AG09319 (cell line): ENCODE measurements at places on chromosomes 3 and 15.

- DNase-seq: no peak
Observed at GRCh38 chr3:7917443-7918151, 584.0 kb upstream of the LMCD1 start.

DNA sequence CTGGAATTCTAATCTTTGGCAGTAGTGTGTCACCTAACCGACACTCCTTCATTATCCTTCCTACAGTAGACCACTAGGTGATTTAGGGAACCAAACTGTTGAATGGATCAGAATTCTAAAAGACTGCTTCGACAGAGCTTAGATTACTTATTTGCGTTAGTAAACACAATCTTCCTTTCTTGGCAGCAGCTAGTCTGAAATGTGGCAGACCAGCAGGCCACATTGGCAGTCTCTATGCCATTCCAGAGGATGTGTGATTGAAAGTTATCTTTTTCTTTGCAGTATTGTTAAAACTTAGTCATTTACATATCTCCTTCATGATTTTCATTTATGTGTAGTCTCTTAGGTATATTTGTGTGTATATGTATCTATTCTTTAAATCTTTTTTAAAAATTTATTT, 23.6 kb downstream of the MBNL1 start:
- DNase-seq: no peak

- DNase-seq: no peak
Observed at GRCh38 chr3:33658991-33659848, 58.8 kb downstream of the CLASP2 start.

- no peak for DNase-seq
Observed at GRCh38 chr3:159635047-159635641, 353.5 kb upstream of the IL12A start.

GRCh38 chr3:127015282-127016042, 32.5 kb downstream of the PLXNA1 start:
- DNase-seq: no peak

DNA sequence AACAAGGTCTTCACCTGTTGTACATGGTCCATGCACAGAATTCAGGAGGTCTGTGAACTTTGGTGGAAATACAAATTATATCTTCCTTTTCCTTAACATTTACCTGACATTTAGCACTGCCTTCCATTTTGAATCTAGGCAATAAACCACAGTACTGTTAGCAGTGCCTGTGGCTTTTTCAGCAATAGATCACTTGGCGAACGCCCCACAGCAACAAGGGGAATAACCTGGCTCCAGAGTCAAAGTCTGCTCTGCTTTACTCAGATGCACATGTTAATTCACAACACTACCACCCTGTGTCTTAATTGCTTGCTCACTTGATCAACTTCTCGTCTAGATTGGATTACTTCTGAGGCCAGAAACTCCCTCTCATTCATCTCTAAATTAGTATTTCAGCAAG, 414.6 kb upstream of the PROK2 start:
- no peak for DNase-seq

DNA sequence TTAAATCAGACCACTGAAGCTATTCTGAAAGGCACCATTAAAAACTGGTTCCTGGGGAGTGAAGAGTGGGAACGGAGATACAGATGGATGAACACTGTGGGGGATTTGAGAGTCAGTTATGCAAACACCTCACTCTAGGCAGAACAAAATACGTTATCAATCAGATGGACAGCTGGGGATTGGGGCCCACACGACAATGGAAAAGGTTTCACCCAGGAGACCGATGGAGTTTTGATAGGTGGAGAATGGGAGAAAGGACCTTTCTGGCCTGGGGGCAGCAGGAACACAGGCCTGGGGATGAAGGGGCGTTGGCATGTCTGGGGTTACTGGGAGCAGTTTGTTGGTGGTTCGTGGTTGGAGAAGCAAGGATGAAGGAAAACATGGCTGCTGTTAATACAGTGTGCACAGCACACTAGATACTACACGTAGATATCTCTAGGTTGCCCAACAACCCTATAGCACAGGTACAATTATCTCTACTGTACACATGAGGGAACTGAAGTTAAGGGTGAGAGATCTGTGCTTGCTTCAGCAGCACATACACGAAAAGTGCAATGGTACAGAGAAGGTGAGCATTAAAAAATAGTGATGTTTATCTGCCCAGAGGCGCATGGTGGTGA, 16.5 kb downstream of the ST6GAL1 start:
- no peak for DNase-seq

DNA sequence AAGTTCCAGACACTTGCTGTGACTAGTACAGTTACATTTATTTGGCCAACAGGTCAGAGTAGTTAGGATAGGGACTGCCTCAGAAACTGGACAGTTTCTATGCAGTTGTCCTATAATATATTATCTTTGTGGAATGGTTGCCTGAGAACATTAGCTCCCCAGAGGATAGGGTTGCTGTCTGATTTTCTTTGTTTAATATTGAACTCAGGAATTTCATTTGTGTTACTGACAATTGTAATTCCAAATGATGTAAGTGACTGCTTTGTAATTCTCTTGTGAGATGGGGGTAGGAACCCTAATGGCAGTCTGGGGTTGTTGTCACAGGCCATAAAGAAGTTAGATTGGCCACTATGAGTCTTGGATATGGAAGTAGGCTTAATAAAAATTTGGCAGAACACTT, 2.2 kb downstream of the NXPE3 start:
- DNase-seq: no peak

- DNase-seq: peak; percentile 8
Observed at GRCh38 chr3:177932750-177933660, 603.2 kb upstream of the KCNMB2 start.

- DNase-seq: no peak
Observed at GRCh38 chr15:91954292-91954691, 100.8 kb downstream of the SLCO3A1 start.

DNA sequence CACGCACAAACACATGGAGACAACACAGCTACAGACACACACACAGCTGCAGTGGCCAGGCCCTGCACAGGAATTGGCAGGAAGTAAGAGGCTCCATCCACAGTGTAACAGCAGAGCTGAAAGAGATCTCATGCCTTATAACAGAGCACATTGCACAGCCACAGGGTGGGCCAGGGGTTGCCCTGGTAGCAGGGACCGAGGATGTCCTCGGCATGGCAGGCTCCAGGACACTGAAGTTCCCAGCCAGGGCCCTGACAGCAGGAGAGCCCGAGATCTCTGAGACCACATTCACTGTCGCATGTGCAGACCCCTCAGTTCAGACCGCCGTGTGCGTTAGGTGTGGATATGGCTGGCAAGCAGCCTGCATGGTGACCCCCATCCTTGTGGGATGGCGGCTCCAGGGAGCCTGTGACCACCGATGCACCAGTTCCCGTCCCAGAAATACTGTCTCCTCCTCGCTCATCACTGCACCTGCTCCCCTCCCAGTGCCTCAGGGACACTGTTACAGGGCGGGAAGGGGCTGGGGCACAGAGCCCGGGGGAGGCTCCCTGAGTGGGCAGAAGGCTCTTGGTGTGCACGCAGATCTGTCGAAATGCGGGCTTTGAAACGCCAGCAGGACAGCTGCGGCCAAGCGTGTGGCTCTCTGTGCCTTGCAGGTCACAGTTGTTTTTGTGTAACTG, 1.5 kb upstream of the OCA2 start:
- DNase-seq: no peak

DNA sequence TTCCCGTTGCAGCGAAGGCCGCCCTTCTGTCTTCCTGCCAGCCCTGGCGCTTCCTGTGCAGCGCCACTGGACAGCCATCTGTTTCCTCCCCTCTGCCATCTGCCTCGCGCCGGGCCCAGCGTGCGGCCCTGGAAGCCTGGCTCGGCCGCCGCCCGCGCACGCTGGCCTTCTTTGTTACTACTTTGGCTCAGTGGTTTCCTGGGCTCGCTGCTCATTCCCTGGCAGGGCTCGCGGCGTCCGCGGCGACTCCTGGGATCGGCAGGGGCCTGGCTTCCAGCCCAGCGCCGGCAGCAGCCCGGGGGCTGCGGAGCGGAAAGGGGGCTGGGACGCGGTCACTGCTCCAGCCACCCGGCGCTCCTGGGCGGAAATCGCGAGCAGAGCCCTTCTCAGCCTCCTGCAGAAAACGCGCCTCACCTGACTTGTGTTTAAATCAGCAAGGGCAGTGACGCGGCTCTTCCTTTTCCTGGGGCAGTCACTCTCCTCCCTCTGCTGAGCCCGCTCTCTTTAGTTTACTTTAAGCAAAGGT, 10.0 kb downstream of the CMTM7 start:
- no peak for DNase-seq

DNA sequence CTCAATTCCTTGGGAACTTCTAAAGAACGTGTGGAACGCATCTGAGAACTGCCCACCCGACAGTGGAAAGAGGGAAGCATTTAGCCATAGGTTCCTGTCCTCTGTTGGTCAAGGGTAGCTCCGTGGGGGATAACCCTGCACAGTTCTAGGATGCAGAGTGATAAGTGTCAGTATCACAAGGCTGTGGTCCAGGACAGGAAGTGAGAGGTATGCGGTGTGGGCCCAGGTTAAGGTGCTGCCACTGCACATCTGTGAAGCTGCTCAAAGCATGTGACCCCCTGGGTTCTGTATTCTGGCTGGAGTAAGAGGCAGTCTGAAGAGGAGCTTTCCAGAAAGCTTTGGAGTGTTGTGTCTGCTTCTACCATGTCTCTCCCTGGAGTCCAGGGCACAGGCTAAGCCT, 51.7 kb upstream of the HES1 start:
- no peak for DNase-seq
